ENCODE measurements at places on chromosomes 5 and 9.

DNA sequence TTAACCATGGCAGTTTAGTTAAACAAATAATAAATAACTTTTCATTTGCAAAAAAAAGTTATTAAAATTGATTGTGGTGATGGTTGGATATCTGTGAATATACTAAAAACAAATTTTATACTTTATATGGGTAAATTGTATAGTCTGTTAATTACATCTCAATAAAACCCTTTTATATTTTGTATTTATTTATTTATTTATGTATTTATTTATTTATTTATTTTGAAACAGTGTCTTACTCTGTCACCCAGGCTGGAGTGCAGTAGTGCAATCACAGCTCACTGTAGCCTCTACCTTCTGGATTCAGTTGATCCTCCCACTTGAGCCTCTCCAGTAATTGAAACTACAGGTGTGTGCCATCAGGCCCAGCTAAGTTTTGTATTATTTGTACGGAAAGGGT is 52.4 kb downstream of the OTP start:
- DNase-seq: no peak

- DNase-seq: peak; percentile 60
Measured at GRCh38 chr5:136174021-136174659, 18.8 kb downstream of the SMIM32 start.

GRCh38 chr5:35862126-35862525 is 5.4 kb downstream of the IL7R start:
- peak; percentile 46 for DNase-seq

DNA sequence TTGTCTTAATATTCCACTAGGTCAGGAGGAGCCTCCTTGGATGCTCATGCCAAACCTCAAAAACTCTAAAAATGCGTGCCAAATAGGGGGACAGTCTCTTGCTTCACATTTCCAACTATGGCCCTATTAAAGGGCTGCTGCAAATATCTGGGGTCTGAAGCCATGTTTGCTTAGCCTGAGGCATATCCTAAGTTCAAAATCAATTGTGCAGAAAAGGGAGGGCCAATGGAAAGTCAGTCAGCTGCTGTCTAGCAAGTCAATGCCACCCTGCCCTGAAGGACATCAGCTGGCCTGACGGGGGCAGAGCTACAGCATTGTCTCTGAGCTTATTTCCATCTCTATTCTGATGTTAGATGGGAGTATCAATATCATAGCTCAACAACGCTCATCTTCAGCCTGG is 93.6 kb downstream of the SH3TC2 start:
- DNase-seq: no peak

DNA sequence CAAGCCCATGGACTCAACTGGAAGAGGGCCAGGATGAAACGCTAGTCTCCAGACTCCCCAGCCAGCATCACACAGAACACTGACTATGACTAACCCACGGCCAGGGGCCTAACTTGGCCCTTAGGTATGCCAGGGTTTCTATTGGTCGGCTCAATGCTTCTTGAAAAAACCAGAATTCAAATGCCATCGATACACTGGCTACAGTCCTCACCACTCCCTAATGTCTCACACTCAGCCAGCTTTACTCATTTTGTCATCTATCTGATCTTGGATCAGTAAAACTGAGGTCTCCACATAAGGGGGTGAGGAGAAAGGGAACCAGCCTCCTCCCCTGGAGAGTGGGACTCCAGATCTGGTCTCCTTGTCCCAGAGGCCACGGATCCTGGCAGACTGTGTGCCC is 59.5 kb upstream of the FUBP3 start:
- no peak for DNase-seq
